ENCODE measurements at places on chromosomes 2 and 18.

DNA sequence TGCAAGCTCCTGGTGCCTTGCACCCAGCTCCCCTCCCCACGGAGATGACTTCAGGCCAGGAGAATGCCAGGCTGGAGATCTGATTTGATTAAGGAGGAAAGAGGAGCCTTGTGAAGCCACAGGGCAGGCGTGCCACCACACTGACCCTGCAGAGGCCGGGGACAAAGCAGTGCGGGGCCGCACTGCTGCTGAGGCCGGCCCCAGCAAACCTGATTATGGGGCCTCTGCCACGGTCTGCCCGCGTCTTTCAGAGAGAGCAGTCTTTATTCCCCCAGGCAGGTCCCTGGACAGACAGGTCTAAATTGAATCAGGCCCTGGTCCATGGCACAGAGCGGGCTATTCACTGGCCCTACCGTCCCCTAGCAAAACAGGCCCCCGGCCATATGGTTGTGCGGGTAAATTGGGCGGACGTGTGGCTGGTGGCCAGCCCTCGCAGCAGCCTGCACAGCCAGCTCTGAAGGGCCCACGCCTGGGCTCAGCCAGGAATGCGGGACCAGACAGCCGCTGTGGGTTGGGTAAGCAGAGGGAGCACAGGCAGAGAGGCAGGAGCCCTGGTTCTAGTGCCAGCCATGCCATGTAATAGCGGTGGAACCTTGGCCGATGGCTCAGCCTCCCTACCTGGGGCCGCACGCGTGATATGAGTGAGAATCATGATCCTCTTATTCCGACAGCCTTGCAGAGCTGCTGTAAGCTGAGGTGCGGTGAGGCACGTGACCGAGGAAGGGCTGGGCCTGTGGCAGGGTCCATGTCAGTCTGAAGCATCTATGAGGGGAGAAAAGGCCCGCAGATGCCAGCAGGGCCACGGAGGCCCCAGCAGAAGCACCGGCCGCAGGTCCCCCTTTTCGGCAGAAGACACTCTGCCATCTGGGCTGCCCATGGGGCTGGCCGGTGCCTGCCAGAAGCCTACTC lies 97.3 kb upstream of the MYCN start:
- no peak for DNase-seq

- no peak for DNase-seq
Observed at GRCh38 chr18:51668607-51669006, 471.1 kb upstream of the MEX3C start.

DNA sequence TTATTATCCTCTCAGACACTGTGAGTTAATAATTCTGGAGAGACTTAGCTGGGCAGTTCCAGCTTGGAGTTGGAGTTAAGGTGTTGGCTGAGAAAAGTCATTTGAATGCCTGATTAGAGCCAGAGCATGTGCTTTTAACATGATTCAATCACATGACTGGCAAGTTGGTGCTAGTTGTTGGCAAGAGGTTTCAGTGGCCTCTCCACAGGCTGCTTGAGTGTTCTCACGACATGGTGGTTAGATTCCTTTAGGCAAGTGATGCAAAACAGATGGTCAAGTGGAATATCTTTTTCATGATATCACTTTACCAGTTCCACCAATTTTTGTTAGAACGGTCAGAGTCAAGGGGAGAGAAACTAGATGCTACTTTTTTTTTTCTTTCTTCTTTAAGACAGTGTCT lies 262.7 kb upstream of the FN1 start:
- no peak for DNase-seq

DNA sequence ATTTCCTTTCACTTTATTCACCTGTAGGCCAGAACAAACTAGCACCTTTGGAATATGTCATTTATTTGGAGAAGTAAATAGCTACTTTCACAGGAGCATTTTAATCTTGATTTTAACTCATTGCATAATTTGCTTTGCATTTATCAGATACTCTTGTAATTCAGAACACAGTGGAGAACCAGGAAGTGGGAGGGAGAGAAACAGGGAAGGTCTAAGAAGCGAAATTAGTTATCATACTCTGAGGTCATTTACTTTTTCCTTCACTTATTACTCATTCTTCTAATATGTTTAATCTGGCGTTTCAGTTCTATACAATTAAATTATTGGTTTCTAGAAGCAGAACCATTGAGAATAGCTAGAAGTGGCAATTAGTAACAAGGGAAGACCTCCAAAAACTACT lies 20.7 kb downstream of the RBM44 start:
- no peak for DNase-seq

- DNase-seq: no peak
Observed at GRCh38 chr2:213004197-213004821, 147.1 kb downstream of the IKZF2 start.

- no peak for DNase-seq
Observed at GRCh38 chr2:224253464-224253863, 148.4 kb downstream of the FAM124B start.

DNA sequence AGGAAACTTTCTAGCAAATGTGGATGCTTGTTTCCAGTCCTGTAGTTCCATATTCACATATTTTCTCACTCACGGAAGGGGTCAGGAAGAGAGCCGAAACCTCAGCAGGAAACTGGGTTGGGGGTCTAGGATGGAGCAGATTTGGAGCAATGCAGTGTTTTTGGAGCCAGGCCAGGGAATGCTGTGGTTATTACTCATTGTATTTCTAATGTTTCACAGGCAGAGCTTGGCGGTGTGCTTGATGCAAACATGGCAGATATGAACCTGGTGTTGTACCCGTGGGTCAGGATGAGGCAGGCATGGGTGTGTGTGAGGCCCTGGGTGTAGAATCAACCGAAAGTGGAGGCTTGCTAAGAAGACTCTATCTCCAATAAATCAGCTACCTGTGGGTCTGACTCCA lies 34.6 kb upstream of the ACKR3 start:
- DNase-seq: no peak

GRCh38 chr2:47686018-47686417 lies 96.9 kb upstream of the MSH6 start:
- DNase-seq: no peak

GRCh38 chr2:181313845-181314244 lies 143.3 kb upstream of the ITGA4 start:
- no peak for DNase-seq

DNA sequence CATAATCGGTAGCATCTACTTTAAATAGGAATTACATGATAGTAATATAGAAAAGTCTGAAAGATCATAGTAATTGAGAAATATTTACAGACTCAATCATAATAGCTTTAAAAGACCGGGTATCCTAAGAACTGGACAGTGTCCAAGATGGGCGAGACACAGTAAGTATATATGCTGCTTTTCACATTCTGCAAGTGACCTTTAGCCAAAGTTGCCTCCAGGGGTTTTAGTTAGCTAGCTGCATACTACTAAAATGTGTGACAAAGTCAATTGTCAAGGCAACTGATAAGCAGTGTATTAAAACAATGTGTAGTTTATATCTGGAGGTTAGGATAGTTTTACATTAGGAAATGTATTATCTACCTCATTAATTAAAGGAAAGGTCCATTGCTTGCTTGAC lies 24.6 kb downstream of the CD302 start:
- no peak for DNase-seq

DNA sequence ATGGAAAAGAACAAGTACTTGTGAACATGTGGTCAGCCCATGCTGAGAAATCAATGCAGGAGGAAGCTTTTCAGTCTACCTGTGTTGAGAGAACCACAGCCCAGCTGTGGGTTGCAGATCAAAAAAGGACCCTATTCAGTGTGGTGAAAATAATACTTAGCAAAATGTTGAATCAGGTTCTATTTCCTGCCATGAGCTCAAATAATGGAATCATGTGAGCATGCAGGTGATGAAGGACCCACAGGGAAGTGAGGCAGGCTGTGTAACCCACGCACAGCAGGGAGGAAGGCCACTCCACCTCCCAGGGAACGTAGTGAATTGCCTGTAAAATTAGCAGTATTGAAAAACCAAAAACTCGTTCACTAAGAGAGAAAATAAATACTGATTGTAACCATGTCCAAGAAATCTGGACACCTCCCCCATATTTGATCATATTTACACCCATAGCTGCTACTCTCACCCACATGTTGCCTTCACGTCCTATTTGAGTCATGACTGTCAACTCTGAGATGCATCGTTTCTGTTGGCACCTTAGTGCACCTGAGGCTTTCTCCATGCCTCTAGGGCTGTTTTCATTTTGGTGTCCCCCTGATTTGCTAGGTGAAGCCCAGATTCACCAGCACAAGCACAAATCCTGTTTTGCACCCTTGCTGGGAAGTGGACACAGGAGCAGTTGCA lies 20.5 kb upstream of the BCL2L11 start:
- DNase-seq: no peak

- DNase-seq: no peak
Observed at GRCh38 chr2:204260901-204261300, 284.4 kb upstream of the PARD3B start.

DNA sequence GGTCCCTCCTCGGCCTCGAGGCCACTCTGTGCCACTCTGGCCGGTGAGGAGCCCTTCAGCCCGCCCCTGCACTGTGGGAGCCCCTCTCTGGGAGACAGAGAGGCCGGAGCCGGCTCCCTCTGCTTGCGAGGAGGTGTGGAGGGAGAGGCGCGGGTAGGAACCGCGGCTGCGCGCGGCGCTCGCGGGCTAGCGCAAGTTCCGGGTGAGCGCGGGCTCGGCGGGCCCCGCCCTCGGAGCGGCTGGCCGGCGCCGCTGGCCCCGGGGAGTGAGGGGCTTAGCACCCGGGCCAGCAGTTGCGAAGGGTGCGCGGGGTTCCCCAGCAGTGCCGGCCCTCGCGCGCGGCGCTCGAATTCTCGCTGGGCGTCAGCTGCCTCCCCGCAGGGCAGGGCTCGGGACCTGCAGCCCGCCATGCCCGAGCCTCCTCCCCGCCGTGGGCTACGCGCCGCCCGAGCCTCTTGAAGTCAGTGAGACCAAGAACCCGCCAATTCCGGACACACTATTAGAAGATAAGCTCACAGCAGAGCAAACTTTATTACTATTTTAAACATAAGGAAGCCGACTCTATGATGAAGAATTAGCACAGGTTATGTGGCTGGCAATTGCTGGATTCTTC lies 825.8 kb upstream of the FANCL start:
- DNase-seq: no peak

Data from stimulated activated CD4-positive, alpha-beta T cell treated with anti-CD3 and anti-CD28 coated beads, Interleukin-15, amount 100 ng/mL, for 24 hours (primary cell).